Hepatocyte (in vitro differentiated cells): ENCODE measurements at places on chromosomes 11 and 22.

DNA sequence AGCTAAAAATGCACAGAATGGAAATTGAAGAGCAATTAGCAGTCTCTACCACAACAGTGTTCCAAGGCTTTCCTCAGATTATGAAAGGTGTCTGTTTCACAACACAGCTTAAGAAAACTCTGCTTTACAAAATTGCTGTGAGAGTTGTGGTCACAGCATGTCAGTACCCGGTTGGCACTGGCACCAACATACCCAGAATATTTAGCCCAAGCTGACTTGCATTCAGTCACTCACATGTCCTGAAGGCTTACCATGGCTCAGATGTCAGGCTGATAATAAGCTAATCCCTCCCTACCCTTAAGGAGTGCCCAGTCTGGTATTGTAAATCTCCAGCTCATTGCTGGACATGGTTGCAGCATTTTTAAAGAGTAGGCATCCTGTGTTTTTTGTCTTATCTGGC is 14.9 kb downstream of the NCR3LG1 start:
- DNase-seq = no peak

- DNase-seq = no peak
Measured at GRCh38 chr11:2537010-2537705, 92.3 kb downstream of the KCNQ1 start.

GRCh38 chr11:76935042-76935441 is 74.3 kb downstream of the ACER3 start:
- no peak for DNase-seq

DNA sequence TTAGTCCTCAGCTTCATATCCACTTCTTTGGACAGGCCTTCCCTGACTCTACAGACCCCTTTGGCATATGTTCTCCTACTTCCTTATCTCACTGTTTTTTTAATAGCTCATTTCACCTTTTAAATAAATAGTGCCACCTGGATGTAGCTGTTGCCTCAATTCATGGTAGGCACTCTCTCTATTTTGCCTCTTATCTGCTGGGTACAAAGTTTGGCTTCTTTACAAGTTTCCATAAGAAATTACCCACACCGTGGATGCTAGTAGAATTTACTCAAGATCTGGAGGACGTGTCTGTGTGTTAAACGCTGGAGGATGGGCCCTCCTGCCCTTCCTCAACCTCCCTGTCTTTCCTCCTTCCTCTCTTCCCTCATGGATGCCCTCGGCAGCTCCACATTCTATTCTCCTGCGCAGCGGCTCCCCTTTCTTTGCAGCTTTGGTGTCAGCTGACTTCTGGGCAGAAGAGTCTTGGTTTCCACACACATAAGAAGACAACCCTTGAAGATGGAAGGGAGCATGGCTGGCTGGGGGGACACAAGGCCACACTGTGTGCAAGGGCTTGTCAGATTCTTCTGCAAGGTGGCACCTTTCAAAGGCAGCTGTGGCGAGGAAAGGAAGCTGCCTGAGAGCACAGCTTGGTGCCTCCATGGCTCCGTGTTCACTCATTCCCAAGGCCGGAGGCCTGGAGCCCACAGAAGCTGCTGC is 212.6 kb downstream of the SNX19 start:
- DNase-seq = no peak

DNA sequence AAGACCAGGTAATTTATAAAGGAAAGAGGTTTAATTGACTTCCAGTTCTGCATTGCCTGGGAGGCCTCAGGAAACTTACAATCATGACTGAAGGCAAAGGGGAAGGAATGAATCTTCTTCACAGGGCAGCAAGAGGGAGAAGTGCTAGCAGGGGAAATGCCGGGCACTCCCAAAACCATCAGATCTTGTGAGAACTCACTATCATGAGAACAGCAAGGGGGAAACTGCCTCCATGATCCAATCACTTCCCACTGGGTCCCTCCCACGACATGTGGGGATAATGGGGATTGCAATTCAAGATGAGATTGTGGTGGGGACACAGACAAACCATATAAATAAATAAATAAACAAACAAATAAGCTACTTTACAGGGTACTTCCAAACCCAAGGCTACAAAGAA is 28.8 kb upstream of the EXPH5 start:
- no peak for DNase-seq

GRCh38 chr11:103887001-103887658 is 149.3 kb upstream of the DDI1 start:
- DNase-seq = no peak

- DNase-seq = no peak
Measured at GRCh38 chr11:80827781-80828180, 1387.0 kb upstream of the TENM4 start.

DNA sequence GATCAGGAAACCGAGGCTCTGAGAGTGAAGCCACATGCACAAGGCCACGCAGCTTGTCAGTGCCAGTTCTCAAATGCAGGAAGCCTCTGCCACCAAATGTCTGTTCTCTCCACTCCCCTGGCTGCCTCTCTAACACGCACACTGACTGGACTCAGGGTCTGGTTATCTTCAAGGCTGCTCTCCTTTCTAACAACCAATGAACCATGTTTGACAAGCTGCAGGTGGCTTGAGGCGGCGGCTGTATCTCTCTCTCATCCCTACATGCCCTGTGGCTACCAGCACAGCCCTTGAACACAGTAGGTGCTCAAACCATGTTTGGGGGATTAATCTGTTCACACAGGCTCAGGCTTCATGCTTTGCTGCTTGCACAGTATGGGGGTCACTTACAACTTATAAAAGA is 23.7 kb downstream of the MFNG start:
- DNase-seq = no peak

DNA sequence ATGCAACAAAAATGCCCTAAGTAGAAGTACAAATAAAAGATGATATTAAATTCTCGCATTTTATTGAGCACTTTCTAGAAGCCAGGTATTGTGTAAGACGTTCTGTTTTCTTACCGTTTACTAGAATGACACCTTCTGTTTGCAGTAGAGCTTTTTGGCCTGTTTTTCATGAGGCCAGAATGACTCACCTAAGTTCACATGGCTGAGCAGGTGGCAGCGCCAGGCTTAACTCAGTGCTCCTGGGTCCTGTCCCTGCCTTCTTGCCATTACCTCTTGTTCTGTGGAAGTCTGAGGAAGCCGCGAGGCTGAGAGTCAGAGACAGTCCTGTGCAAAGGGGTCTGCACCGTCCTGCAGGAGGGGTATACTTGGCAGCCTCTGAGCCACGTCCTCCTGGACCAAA is 113.8 kb downstream of the ATXN10 start:
- DNase-seq = peak; percentile 32

- no peak for DNase-seq
Measured at GRCh38 chr11:67453816-67454732, 1.1 kb upstream of the CABP4 start.

- DNase-seq = no peak
Measured at GRCh38 chr11:43687120-43687791, 6.7 kb downstream of the HSD17B12 start.

GRCh38 chr22:42942351-42942750 is 72.6 kb downstream of the PACSIN2 start:
- no peak for DNase-seq

GRCh38 chr11:62358273-62358672 is 21.0 kb downstream of the ASRGL1 start:
- no peak for DNase-seq

- no peak for DNase-seq
Measured at GRCh38 chr11:44379141-44380008, 69.4 kb upstream of the ALX4 start.

GRCh38 chr11:118834427-118835028 is 43.6 kb upstream of the DDX6 start:
- DNase-seq = no peak
